ENCODE measurements at places on chromosomes 5 and 9. TPM values are rescaled to one million over a fixed set of nuclear protein-coding genes. Genes with fewer than 3 reads are reported as not detected.

RETREG1 gene
- 0.84 TPM for total RNA-seq

KLF4 gene
- 8.7 TPM for total RNA-seq

SLC45A2 gene
- total RNA-seq = under 0.01 TPM

FOXI1 gene
- total RNA-seq = not detected

GFI1B gene
- under 0.01 TPM for total RNA-seq

SHISAL2B gene
- total RNA-seq = not detected

SAXO1 gene
- not detected for total RNA-seq

ZCCHC9 gene
- total RNA-seq = 21.0 TPM

SPINK6 gene
- not detected for total RNA-seq

IFNA21 gene
- total RNA-seq = not detected

CTXN3 gene
- total RNA-seq = not detected

LTC4S gene
- 1.6 TPM for total RNA-seq

DNAH5 gene
- total RNA-seq = 0.67 TPM

HK3 gene
- not detected for total RNA-seq

ANKRD18A gene
- under 0.01 TPM for total RNA-seq

FOXD4L5 gene
- not detected for total RNA-seq

BTNL3 gene
- not detected for total RNA-seq

GABRP gene
- total RNA-seq = not detected

ERP44 gene
- 7.6 TPM for total RNA-seq

DRD1 gene
- total RNA-seq = not detected

HTR4 gene
- not detected for total RNA-seq

ELAVL2 gene
- total RNA-seq = not detected

GRAMD2B gene
- 14.1 TPM for total RNA-seq

FSTL4 gene
- not detected for total RNA-seq

GAS1 gene
- total RNA-seq = 16.1 TPM

CDH9 gene
- not detected for total RNA-seq

ACOT12 gene
- total RNA-seq = 0.84 TPM

PIP5KL1 gene
- total RNA-seq = 2.1 TPM

STING1 gene
- 51.0 TPM for total RNA-seq

PCDHGB5 gene
- total RNA-seq = 13.8 TPM

GDA gene
- total RNA-seq = under 0.01 TPM
